ENCODE measurements at places on chromosomes 2 and 18. TPM values are rescaled to one million over a fixed set of nuclear protein-coding genes. Genes with fewer than 3 reads are reported as not detected.

WNT10A gene
- not detected for total RNA-seq

EMILIN2 gene
- 2.0 TPM for total RNA-seq

DYSF gene
- total RNA-seq: 0.47 TPM

TUBB8B gene
- total RNA-seq: not detected

ADCY3 gene
- total RNA-seq: 22.5 TPM

ACTG2 gene
- 0.62 TPM for total RNA-seq

EFHD1 gene
- 1.1 TPM for total RNA-seq

CFC1 gene
- not detected for total RNA-seq

ANKRD12 gene
- 186 TPM for total RNA-seq

FBXO15 gene
- 3.1 TPM for total RNA-seq

GFPT1 gene
- 79.4 TPM for total RNA-seq

CHPF gene
- 25.9 TPM for total RNA-seq

DUSP2 gene
- 7.3 TPM for total RNA-seq

CPS1 gene
- total RNA-seq: 6.6 TPM

YPEL5 gene
- total RNA-seq: 125 TPM

SLC14A1 gene
- 4.1 TPM for total RNA-seq

GKN1 gene
- not detected for total RNA-seq

ACADL gene
- 9.2 TPM for total RNA-seq

TMEM198 gene
- total RNA-seq: 14.0 TPM
